ENCODE measurements at places on chromosomes 3 and 15.

DNA sequence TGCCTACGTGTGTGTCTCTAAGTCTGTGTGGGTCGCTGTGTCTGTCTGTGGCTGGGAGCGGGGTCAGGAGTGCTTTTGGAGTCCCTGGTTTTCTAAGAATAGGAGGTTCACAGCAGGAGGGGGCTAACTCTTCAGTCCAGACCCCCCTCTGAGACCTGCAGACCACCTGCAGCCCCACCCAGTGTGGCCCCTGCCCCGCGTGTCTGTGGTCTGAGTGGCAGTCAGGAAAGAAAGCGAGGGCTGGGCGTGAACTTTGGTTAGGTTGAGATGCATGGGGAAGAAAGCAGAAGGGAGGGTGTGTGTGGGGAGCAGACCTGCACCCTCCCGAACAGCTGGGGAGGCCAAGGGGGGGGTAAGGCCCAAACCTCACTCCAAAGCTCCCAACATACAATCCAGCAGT is 144.9 kb upstream of the TPM1 start:
- no peaks in the 10 kb centered on the region for H3K27me3 ChIP-seq
- H3K36me3 ChIP-seq = no peaks in the 10 kb centered on the region
- peak overlapping the region; percentile 90 for H3K27ac ChIP-seq
- H3K4me3 ChIP-seq = no peak overlapping the region
- DNase-seq = no peak

DNA sequence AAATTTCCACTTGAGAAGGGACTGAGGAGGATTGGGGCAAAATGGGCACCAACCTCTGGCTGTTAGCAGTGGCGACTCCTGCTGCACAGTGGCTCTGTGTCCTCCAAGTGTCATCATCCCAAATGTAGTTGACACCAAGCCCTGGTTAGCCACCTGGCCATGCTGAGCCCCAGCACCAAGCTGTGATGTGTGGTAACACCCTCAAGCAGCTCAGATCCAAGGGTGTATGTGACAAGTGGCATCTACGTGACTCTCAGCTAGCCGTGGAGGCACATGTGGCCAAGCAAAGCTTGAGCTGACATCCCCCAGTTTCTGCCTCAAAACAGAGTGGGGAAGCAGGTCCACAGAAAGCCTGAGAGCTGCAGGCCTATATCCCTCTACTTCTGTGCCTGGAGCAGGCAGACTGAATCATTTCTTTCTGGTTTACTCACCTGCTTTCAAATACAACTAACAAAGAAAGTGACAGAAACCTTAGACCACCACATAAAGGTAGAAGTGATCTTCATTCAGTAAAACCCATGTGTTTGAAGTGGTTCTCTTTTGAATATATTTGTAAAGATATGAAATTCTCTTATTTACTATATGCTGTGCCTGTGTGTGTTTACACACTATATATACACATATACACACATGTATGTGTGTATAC is 40.0 kb downstream of the FOXP1 start:
- peaks cover 6% of the 10 kb centered on the region for H3K4me1 ChIP-seq
- no peak for DNase-seq
- no peak overlapping the region for H3K4me3 ChIP-seq
- no peaks in the 10 kb centered on the region for H3K36me3 ChIP-seq

- no peaks in the 10 kb centered on the region for H3K27me3 ChIP-seq
- peaks cover 63% of the 10 kb centered on the region for H3K4me1 ChIP-seq
- H3K4me3 ChIP-seq = no peak overlapping the region
Measured at GRCh38 chr3:50242851-50243542, 7.0 kb downstream of the GNAI2 start.

DNA sequence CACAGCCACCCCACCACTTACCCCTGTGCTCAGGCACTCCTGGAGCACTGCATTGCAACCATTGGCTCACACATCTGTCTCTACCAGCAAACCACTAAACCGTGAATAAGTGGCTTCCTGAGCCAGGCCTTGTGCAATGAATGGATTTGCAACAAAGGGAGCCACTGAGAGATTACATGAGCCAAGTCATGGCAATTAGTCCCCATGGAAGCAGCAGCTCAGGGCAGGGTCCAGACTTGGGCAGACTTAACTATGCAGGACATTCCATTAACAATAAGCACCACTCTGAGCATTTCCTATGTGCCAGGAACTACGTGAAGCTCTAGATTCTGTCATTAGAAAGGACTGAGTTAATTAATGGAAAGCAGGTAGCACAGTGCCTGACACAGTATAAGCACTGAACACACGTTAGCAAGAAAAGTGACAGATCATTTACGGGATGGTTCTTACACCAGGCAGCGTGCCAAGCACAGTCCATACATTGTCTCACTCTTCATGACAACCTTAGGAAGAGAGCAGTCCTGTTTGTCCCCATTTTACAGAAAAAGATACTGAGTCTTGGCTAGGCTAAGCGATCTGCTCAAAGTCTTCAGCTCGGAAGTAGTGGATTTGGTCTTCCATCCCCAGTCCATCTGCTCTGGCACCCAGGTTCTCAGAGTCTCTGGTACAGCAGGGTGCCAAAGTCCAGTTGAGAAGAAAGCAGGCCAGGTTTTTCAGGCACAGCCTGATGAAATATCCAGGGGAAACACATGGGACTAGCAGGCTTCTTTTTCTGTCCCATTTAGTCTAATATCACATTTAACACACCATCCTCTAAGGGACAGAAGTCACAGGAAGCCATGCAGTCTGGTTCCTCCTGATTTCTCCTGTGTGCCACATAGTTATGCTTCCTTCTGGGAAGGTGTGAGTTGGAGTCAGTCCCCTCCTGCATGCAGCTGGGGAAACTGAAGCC is 44.1 kb downstream of the LIPC start:
- H3K36me3 ChIP-seq = no peaks in the 10 kb centered on the region
- H3K27me3 ChIP-seq = no peaks in the 10 kb centered on the region
- H3K4me1 ChIP-seq = peaks cover 33% of the 10 kb centered on the region
- no peak overlapping the region for H3K4me3 ChIP-seq

- no peak overlapping the region for H3K4me3 ChIP-seq
- no peak for DNase-seq
Measured at GRCh38 chr3:10973046-10973595, 19.4 kb upstream of the SLC6A1 start.

DNA sequence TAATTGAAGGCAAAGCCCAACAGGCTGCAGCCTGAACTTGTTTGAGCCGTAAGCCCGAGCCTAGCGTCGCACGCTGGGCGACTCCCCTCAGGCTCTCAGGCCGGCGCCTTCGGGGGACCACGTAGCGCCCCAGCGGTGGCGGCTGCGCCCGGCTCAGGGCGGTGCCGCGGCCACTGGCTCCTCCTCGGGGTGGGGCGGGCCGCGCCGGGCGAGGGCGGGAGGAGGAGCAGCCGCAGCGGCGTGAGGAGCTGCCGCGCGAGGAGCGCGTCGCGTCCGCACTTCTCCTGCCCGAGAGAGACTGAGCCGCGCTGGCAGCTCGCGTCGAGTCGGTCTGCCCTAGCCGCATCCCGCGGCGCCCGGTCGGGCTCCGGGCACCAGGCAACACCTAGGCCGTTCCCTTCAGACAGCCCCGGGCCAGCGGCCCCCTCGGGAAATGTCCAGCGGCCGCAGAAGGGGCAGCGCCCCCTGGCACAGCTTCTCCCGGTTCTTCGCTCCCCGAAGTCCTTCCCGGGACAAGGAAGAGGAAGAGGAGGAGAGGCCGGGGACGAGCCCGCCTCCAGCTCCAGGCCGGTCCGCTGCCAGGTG is at the start of gene CRYBG3:
CRYBG3 (plus strand) TSS at position 238 of the 585 bp plus-strand sequence; CDS start at position 434, 196 bp downstream.
- H3K4me1 ChIP-seq = peaks cover 18% of the 10 kb centered on the region
- H3K27ac ChIP-seq = peak within 1 kb of the TSS; percentile 79
- peak within 1 kb of the TSS; percentile 64 for H3K4me3 ChIP-seq
- peak; percentile 86 for DNase-seq
- no peaks in the 10 kb centered on the region for H3K27me3 ChIP-seq

DNA sequence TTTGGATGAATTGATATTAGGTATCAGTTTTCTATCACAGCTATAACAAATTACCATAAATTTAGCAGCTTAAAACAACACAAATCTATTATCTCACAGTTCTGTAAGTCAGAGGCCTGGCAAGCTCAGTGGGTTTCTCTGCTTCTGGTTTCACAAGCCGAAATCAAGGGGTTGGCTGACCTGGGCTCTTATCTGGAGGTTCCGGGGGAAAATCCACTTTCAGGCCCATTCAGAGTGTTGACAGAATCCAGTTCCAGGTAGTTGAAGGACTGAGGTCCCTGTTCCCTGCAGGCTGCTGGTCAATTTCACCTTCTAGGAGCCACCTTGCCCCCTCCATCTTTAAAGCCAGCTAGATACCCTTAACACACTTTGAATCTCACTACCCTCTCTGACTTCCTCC is 11.1 kb upstream of the HHATL start:
- no peaks in the 10 kb centered on the region for H3K4me1 ChIP-seq
- no peaks in the 10 kb centered on the region for H3K27me3 ChIP-seq
- H3K4me3 ChIP-seq = no peak overlapping the region
- no peaks in the 10 kb centered on the region for H3K36me3 ChIP-seq

- DNase-seq = no peak
- no peak overlapping the region for H3K27ac ChIP-seq
- H3K36me3 ChIP-seq = no peaks in the 10 kb centered on the region
- peaks cover 90% of the 10 kb centered on the region for H3K4me1 ChIP-seq
- no peak overlapping the region for H3K4me3 ChIP-seq
- no peaks in the 10 kb centered on the region for H3K27me3 ChIP-seq
Measured at GRCh38 chr15:57384816-57385215, 8.5 kb downstream of the CGNL1 start.

- no peak overlapping the region for H3K27ac ChIP-seq
- H3K27me3 ChIP-seq = no peaks in the 10 kb centered on the region
- no peaks in the 10 kb centered on the region for H3K36me3 ChIP-seq
- DNase-seq = no peak
Measured at GRCh38 chr3:189212681-189213080, 40.9 kb downstream of the TPRG1 start.

Data from body of pancreas (tissue), 4 donors.